ENCODE measurements at places on chromosomes 3 and 15.

DNA sequence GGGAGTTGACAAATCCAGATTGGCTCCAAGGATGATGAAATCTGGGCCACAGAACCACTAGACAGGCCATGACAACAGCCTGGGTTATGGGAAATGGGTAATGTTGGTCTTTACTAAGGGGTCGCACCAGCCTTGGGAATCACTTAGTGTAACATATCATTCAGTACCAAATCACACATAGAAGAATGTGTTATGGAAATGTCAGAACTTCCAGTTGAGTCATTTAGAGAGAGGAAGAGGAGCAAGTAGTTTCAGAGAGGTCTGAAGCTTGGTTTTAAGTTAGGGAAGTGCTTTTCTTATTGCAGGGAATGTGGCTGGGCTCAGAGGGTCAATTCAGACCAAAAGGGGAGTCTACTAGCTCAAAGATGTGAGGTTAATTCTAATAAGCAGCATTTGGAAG is 241.6 kb upstream of the ZPLD1 start:
- DNase-seq: no peak

DNA sequence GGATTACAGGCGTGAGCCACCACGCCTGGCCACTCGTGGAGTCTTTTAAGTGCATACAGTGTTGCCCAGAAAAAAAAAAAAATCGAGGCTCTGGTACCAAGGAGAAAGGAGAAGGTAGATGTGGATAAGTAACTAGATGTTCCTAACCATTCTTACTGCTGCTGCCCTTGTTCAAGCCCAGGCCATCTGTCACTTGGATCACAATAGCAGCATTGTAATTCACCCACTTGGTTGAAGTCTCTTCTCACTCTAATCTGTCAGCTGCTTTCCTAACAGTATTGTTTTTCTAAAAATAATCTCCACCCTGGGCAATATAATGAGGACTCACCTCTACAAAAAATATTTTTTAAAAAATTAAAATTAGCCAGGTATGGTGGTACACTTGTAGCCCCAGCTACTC is 58.0 kb upstream of the CRTC3 start:
- DNase-seq: no peak

- DNase-seq: no peak
Measured at GRCh38 chr15:50116477-50116876, 2.6 kb downstream of the ATP8B4 start.

DNA sequence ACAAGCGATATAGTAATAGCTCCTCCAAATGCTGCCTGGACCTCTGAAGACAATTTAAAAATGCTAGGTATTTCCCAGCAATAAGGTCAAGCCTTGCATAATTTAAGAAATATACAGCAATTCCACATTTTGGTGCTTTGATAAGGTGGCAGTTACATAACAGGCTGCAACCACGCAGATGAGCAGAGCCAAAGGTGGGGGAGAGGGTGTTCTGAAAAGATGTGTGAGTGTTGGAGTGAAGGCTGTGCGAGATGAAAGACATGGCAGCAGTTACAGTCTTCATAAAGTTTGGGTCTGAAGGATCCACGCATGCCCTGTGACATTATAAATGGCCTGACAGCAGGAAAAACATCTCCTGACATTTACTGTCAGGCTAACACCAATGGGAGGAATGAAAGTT is 26.1 kb downstream of the CTDSPL start:
- DNase-seq: no peak

DNA sequence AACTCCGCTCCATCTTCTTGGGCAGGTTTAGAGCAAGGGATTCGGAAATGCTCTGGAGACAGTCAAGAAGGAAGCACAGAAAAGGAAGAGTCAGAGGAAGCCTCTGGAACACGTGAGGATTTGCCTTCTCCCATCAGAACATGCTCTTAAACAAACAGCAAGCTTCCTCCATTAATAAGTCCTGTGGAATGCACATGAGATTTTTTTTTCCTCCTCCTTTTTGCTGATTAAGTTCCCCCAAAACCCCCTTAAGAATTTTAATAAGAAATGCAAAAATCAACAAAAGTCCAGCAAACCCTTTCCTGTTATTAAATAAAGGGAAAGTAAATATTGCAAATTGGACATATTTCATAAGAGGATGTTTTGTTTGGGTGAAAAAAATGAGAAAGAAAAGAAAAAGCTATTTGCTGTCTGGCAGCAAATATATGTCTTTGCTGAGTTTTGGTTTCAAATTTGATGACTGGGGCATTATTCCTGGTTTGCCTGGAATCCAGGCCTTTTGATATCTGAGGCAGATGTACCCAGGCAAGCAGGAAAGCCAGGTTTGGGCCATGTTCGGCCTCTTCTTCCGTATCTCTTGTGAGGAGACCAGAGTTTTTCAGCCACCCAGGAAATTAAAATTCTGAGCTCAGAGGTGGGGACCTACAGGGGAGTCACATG is 7.9 kb upstream of the TSEN2 start:
- no peak for DNase-seq

- DNase-seq: no peak
Measured at GRCh38 chr3:117875887-117876286, 1158.8 kb downstream of the IGSF11 start.

GRCh38 chr3:115204475-115204874 is 57.4 kb upstream of the ZBTB20 start:
- no peak for DNase-seq

- DNase-seq: no peak
Measured at GRCh38 chr3:14001136-14001535, 121.3 kb upstream of the WNT7A start.

GRCh38 chr3:189273736-189274135 is 102.0 kb downstream of the TPRG1 start:
- no peak for DNase-seq

- DNase-seq: no peak
Measured at GRCh38 chr15:53511175-53511574, 248.3 kb downstream of the WDR72 start.

GRCh38 chr3:182803596-182803995 is 10.3 kb downstream of the ATP11B start:
- no peak for DNase-seq

- no peak for DNase-seq
Measured at GRCh38 chr3:134147411-134147810, 103.2 kb downstream of the RYK start.

DNA sequence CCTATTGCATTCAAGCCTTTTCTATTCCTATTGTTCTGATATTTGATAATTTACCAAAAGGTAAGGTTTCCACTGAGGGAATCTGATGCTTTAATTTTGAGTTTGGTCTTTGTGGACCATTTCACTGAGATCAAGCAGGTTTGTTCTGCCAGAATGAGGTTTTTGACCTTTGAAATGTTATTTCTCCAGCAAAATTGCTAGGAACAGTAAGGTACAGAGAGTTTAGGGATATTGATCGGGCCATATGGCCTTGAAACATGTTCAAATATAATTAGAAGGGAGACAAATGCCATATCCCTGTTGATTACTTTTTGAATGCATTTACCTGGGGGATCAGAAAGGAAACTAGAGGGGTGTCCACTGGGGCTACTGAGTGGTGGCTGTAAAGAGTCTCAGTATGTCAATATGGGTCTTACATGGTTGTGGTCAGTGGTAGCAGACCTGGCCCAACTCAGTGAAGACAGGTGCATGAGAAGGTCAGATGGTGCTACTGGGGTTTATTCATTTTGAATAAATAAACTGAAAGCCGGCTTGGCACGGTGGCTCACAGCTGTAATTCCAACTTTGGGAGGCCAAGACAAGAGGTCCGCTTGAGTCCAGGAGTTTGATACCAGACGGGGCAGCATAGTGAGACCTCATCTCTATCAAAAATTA is 100.2 kb downstream of the SV2B start:
- DNase-seq: no peak

DNA sequence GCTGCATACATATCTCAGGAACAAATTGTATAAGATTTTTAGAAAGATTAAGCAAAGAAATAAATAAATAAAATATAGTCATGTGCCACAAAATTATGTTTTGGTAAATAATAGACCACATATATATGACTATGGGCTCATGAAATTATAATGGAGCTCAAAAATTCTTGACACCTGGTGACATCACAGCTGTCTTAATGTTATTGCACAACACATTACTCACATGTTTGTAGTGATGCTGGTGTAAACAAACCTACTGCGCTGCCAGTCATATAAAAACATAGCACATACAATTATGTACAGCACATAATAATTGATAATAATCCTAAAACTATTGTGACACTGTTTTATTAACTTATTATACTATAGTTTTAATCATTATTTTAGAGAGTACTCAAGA is 1159.1 kb downstream of the SI start:
- no peak for DNase-seq

GRCh38 chr15:82543160-82543559 is 2.9 kb upstream of the RPS17 start:
- no peak for DNase-seq

GRCh38 chr15:101128221-101129015 is 123.4 kb downstream of the CHSY1 start:
- DNase-seq: no peak

GRCh38 chr3:24060055-24060454 is 115.0 kb downstream of the NR1D2 start:
- DNase-seq: no peak

DNA sequence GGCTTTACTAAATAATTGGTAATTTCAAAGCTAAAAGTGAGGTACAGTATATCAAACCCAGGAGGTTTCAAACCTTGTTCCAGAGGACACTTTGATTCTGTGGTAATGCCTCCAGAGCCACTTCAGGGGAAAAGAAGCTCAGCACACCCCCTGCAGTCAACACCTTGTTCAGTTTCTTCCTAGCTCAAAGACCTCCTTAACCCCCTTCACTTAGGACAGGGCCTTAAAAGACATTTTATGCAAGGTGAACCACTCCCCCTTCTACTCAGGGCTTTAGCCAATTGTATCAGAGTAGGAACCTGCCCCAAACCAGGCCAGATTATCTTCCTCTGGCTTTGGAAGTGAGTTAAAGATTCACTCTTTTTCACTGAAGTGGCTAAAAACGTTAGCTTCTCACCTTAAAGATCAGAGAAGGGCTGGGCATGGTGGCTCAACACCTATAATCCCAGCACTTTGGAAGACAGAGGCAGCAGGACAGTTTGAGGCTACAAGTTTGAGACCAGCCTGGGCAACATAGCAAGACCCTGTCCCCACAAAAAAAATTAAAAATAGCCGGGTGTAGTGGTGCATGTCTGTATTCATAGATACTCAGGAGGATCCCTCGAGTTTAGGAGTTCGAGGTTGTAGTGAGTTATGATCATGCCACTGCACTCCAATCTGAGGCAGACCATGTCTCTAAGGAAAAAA is 3.4 kb downstream of the DENND6A start:
- no peak for DNase-seq

DNA sequence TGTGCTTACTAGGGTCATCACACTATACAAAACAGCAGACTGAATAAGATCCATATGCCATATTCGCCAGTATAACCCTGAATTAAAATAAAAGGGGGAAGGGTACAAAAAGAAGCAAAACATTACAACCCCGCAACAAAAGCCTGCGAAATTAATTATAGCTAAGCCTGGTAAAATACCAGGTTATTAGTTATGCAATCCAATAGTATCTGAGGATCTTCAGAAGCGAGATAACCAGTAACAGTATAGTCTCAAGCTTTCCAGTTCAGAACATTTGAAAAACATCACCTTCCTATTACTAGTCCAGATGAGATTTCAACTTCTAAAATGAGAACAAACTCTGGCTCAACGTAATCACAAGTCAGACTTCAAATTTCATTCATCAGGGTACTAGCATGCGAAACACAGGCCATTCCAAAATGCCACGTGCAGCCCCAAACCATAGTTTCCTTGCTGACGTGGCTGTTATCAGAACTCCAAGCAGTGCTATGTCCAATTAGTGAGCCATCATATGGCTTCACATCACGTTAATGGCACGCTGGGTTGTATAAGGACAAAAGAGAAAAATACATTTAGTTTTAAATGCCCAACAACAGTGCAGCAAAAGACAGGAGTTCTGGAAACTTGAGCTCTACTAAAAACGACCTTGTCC is 1.1 kb downstream of the SSR3 start:
- DNase-seq: no peak

DNA sequence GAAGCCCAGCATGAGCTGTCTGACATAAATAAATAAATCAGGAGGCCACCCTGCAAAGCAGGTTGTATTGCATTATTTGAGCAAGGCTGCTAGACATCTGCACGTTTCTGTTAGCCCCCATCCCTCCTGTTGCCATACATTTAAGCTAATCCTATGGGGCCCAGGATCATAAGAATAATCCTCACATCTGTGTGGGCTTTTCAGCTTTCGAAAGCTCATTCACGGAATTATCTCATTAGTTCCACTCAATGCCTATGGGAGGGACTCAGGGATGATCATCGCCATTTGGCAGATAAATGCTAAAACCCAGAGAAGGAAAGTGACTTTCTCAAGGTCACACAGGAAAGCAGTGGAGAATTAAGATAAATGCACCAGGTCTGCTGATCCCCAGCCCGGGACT is 123.4 kb downstream of the TLE3 start:
- no peak for DNase-seq

All from CD4-positive, alpha-beta T cell treated with Interleukin-6 at 100 ng/mL for 8 hours (primary cell).